ENCODE measurements at places on chromosomes 1 and 21.

- DNase-seq = no peak
These were observed 71.2 kb downstream of the PLA2G4A start for GRCh38 chr1:186899977-186900376.

DNA sequence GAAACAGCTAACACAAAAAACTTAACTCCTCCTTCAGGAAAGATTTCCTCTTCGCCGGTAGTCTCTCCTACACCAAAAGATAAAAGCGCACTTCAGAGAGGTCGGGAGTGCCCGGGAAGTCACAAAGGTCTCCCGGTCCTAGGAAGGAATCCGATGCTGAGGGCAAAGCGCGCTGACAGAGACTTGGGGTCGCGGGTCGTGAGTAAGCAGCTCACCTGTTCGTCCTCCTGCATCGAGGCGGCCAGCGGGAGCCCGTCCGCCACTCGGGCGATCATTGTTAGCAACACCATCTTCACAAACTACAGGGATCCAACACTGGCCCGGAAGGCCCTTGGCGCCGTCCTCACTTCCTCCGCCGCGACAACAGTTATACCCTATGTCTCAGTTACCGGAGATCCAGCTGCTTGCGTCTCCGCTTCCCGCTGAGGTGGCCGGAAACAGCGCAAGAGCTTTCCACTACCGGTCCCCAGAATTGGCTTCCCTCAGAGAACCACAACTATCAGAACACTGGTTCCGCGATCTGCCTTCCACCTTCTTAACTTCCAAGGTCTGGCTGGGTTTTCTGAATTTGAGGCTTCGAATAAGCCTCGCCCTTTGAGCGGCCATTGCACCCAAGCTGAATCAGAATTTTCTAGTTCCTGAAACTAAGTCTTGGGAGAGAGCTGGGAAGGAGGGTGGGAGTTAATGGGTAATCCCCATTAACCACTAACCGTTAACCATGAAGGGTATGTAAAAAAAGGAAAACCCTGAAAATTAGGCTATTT, at the start of gene SEC22B:
Gene SEC22B, minus strand, starts transcription at position 429 of the 764 bp plus-strand sequence. Its CDS starts 139 bp downstream, at position 290.
- peak; percentile 91 for DNase-seq

DNA sequence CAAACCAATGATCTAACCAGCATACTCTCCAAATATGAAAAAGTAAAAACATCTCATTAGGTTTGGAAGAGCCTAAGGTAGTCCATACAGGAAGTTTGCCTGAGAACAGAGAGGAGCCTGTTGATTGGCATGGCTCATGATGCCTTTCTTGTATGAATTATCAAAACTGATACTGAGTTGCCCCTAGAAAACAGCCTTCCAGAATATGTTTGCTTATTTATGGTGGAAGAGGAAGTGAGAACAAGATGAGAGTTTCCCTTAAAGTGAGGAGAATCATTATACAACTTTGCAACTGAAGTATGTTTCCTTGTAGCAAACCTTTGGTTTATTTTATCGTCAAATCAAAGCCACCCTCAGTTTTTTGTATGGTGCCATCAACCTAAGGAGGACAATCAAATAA, 23.8 kb upstream of the KIAA1614 start:
- no peak for DNase-seq

GRCh38 chr1:247434005-247434404, 18.0 kb downstream of the NLRP3 start:
- no peak for DNase-seq

Data from activated naive CD4-positive, alpha-beta T cell treated with anti-CD3 and anti-CD28 coated beads, Interleukin-2, amount 50 U/mL, for 72 hours (primary cell).